T-helper 17 cell (primary cell): ENCODE measurements at places on chromosomes 12 and 14.

GRCh38 chr14:78902010-78902623 is 731.9 kb downstream of the NRXN3 start:
- DNase-seq, result no peak

- no peak for DNase-seq
These were observed 63.3 kb downstream of the ERC1 start for GRCh38 chr12:1054117-1054870.

GRCh38 chr12:13093848-13094220 is 9.6 kb downstream of the GSG1 start:
- no peak for DNase-seq

DNA sequence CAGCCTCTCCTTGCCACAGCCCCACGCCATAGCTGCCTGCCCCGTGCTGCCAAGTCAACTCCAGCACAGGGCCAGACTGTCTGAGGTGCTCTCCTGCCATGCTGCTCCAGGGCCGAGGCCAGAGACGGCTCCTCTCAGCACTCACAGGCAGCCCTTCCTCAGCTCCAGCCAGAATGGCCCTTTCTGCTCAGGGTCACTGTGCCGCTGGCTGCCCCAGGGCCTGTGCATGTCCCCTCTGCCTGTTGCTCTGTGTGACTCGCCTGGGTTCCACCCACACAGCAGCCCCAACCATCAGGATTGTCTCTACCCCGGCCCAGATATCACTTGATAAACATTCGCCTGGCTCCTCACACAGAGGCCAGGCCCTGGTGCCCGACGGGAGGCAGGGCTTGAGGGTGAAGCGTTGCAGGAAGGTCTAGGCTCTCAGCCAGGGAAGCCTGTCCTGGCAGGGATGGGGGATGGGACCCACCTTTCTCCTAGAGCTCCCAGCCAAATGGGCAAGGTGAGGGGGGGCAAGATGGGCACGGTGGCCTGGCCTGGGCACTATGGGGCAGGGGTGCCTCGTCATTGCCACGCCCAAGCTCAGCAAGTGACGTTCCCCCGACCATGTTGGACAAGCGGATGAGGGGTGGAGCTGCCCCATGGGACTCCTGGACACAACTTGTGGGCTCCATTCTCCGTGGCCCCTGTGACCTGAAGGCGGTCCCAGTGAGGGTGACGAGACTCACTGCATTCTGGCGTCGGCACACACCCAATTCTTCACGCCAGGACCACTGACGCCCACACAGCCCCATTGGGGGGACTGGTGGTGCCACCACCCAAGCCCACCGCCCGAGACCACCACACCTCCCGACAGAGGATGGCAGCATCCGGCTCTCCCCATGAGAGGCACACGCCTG is 27.4 kb upstream of the BTBD6 start:
- no peak for DNase-seq

DNA sequence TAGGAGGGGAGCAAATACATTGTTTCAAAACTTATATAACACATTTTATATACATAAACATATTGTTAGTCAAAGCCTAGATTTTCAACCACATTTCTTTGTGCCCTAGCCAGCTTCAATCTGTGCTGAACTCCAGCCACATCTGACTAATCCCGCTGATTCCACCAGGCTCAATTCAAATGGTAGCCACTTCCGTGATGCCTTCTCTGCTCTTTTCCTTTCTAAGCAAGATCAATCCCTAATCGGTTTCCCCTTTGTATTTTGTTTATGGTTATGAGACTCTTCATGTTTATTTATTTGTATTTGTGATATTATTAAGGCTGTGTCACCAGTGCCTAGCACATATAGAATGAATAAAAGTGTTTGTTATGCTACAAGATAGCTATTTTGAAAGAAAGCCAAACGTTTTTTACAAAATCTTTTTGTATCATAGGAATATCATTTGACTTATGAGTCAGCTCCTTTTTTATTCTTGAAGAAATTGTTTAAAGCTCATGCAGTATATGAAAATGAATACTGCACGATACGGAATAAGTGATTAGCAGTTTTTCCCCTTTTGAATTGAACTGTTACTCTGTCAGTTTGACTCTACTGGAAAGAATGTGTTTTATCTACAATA is 110.2 kb downstream of the PLEKHA5 start:
- no peak for DNase-seq

DNA sequence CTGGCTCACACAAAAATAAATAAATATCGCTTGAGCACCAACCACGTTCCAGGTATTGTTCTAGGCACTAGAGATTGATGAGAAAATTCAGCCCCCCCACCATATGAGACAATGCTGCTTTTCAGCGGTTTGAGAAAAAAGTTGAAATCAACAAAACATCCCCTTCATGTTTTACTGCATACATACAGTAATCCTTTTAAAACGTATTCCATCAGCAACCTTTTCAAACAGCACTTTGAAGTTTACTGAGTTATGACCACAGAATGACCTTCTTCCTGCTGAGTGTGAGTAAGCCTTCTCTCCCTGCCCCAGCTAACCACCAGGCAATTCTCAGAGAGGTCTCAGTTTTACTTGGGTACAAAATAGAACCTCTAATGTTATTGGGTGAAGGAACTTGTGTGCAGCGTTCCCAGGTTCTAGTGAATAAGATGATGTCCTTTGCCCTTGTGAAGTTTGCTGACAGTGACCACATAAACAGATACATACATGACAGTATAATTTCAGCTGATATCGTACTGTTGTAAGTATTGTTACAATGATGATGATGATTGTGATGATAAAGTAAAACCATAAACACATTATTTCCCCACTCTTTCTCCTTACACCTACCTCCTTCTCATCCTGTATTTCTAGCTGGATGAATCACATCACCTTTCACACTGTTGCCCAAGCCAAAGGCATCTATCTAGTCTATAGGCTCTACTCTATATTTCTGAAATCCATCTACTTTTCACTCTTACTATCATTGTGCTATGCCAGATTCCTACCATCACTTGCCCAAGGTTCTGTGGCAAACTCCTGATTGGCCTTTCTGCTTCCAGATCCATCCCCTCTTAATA is 124.4 kb upstream of the KRR1 start:
- no peak for DNase-seq

GRCh38 chr12:98612696-98613334 is 19.3 kb downstream of the SLC25A3 start:
- no peak for DNase-seq

DNA sequence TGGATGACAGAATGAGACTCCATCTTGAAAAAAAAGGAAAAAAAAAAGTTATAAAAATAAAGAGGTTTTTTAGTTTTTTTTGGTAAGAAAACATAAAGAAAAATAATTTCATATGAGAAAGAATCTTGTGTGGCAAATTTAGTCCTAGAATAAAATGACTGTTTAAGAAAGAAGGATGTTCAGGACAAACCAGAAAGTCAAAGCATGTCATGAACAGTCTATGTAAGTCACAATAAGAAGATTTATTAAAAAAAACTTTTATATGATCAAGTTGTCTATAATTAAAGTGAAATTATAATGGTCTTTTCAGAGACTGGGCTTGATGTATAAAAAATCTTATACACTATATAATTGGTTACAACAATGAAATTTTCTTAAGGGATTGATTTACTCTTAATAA is 68.1 kb upstream of the HECTD1 start:
- DNase-seq, result no peak

DNA sequence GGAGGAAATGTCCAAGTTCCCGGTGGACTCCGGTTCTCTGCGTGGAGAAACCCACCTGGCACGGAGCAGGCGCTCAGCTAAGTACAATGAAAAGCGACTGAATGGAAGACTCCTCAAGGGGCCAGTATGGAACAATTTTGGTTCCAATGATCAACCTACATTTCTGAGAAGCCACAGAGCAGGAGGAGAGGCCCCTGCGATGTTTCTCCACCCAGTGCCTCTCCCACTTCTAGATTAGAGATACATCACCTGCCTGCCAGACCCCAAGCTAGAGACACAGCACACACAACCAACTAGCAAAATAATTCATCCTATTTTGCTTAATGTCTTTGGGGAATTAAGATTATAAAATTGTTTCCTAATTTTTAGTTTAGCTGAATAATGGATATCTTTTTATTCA is 38.8 kb downstream of the ATG14 start:
- DNase-seq, result no peak

DNA sequence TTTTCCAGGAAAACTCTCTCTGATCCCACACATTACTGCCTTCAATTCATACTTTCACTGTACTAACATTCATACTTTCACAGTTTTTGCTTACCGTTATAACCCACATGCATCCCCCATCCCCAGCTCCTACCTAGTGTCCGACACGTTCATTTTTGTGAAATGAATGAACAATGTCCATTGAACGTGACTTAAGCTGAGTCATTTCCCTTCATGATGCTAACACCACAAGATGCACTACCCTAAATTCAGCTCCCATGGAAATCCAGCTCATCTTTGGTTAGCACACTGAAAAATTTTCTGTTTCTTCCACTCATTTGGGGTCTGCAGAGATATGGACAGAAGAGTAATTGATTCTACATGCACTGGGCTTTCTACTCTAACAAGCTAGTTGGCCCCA is 84.7 kb downstream of the GALNT4 start:
- DNase-seq, result no peak

GRCh38 chr14:79057333-79057732 is 887.2 kb downstream of the NRXN3 start:
- DNase-seq, result no peak

DNA sequence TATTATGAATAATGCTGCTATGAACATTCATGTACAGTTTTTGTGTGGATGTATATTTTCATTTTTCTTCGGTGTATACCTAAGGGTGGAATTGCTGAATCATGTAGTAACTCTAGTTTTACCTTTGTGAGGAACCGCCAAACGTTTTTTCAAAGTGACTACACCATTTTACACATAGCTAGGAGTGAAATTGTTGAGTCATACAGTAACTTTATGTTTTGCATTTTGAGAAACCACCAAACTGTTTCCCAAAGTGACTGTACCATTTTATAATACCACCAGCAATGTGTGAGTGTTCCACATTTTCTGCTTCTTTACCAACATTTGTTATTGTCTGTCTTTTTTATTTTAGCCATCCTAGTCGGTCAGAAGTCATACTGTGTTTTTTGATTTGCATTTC is 3.1 kb upstream of the TPH2 start:
- DNase-seq, result no peak

GRCh38 chr12:132003846-132004245 is 54.1 kb downstream of the EP400 start:
- no peak for DNase-seq

DNA sequence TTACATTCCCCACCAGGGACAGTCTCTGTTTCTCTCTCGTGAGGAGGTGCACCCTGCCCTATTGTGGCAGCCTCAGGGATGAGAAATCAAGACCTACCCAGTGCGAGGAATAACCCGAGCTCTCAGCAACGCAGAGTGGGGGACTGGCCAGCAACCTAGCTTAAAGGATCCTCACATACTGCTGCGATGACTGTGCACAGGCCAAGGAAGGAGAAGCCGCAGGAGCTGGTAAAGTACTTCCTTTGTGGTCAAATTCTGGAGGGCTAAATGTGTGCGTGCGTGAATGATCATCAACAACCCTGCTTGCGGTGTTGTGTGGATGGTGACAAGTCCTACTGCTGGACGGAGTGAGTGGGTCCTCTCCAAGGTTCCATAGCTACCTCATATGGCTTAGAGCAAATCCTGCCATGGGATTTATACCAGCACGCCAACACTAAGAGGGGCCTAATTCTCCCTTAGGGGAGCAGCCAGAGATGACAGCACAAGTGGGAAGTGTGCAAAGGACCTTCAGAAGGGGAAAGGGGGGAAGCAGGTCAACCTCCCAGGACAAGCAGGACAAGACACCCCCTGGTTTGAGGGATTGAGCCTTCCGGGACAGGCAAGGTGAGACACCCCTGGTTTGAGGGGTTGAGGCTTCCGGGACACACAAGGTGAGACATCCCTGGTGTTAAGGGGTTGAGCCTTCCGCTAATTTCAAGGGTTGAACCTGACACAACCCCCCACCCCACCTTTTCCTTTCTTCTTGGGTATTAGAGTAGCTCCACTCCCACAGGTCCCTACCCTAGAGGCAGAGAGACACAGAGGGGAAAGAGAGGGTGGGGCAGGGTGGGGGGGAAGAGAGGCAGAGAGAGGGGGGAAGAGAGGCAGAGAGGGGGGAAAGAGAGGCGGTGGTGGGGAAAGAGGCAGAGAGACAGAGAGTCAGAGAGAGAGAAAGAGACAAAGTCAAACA is 58.8 kb upstream of the AP4S1 start:
- DNase-seq, result no peak

- no peak for DNase-seq
These were observed 94.4 kb upstream of the VRK1 start for GRCh38 chr14:96702831-96703230.

- no peak for DNase-seq
These were observed 1.8 kb upstream of the GCN1 start for GRCh38 chr12:120196363-120196762.

DNA sequence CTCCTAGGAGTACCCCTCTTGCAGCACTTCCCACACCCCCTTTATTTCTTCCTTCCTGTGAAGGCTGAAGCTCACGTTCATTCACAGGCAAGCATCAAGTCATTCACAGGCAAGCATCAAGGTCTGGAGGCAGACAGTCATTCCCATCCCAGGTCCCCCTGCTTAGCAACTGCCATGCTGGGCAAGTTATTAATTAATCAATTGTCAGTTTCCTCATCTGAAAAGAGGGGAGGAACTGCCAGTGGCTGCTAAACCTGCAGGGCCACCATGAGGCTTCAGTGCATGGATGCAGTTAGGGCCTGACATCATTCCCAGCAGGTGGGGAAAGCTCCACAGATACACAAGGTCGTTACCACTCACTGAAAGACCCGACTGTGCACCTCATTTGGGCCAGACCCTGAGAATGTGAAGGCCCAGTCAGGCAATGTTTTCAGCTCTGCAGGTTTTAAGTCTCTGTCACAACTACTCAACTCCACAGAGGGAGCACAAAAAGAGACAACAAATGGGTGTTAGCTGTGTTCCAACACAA is 85.0 kb upstream of the GPR68 start:
- no peak for DNase-seq

GRCh38 chr14:101110729-101111619 is 207.5 kb upstream of the RTL1 start:
- DNase-seq, result no peak

GRCh38 chr14:67853715-67854114 is 34.1 kb downstream of the RAD51B start:
- no peak for DNase-seq

GRCh38 chr14:41285186-41285748 is 321.4 kb upstream of the LRFN5 start:
- DNase-seq, result no peak

DNA sequence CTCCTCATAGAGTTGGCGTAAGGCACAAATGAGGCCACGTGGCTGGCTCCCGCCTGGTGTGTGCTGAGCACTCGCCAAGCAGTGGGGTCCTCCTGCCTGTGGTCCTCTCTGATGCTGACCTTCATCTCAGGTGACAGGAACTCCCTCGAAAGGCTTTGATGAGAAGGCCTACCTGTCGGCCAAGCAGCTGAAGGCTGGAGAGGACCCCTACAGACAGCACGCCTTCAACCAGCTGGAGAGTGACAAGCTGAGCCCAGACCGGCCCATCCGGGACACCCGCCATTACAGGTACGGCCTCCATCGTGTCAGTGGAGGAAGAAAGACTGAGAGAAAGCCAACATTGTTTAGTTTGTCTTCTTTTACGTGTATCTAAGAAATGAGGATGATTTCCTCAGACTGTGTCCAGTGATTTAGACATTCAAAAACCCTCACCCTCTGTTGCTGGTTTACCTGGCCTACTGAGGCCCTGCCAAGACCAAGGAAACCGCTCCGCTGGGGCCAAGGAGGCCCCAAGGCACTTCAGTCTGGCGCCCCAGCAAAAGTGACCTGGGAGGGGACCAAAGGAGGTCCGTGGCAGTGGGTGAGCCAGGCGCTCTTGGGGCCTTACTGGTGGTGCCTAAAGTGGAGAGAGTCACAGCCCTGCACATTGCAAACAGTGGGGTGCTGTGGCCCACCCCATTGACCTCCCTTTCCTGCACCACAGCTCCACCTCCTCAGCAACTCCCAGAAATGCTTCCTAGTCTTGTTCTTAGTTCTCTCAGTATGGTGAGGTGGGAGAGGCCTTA is 60.8 kb downstream of the GALNT16 start:
- DNase-seq, result no peak
